Cardiac septum (tissue), 1 donor: ENCODE measurements at places on chromosomes 12 and 14. TPM values are rescaled to one million over a fixed set of nuclear protein-coding genes. Genes with fewer than 3 reads are reported as not detected.

ALDH1L2 gene
- 3.6 TPM for total RNA-seq

GRCh38 chr12:43309959-43310358 is 242.0 kb downstream of the ADAMTS20 start:
- DNase-seq = no peak

DCN gene
- 480 TPM for total RNA-seq

TMPRSS12 gene
- total RNA-seq = not detected

DNA sequence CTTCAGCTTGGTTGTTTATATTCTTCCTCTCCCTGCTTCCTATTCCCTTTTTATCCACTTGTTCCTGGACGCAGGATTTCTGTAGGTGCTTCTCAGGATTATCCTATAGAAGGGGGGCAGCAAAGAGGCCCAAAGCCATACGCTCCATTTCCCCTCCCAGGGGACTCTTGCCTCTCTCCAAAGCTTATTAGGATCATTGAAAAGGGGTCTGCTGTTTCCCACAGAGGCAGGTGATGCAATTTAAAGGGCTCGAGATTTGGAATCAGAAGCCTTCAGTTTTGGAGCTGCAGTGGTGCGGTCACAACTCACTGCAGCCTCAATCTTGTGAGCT is 31.5 kb upstream of the SYNDIG1L start:
- no peak for DNase-seq

GRCh38 chr12:111443086-111443485 is 37.4 kb downstream of the SH2B3 start:
- DNase-seq = peak; percentile 57

DNA sequence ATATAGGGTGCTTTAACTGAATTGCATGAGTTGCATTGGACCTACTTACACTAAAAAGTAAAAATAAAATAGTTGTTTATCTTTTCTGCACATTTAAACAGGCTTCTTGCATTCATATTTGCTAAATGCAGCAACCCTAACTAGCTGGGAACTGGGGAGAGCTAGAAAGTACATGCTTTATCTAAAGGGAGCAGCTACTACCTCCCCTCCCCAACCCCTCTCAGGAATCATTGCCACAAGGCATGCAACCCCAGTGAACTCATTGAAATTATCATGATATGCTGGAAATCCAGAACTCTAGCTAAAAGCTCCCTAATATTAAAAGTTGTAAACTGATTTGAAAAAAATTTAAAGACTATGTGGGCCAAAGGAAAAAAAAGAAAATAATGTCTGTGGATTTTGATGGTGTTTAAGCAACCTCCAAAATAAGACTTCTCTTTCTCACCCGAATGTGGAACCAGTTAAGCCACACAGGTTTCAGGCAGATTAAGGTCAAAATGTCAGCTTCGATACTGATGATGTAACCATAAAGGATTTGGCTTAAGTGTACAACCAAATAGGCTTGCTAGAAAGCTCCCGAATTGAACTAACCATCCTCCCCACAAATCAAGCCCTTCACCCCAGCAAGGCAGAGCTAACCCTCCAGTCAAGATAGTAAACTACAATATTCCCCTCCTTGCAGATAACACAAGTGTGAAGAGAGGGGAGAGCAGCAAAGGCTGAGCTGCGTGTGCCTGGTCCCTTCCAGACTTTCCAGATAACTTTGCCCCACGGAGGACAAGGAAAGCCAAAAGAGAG is 13.8 kb upstream of the POC1B start:
- no peak for DNase-seq

TMEM30B gene
- 5.2 TPM for total RNA-seq

- DNase-seq = no peak
Observed at GRCh38 chr12:112321245-112321644, 61.0 kb downstream of the HECTD4 start.

SYCP3 gene
- not detected for total RNA-seq
